B cell (primary cell): ENCODE measurements at places on chromosomes 3 and 15. TPM values are rescaled to one million over a fixed set of nuclear protein-coding genes. Genes with fewer than 3 reads are reported as not detected.

GRCh38 chr3:42377681-42378080, 32.7 kb downstream of the LYZL4 start:
- DNase-seq: no peak

GRCh38 chr3:106058475-106058874, 189.7 kb upstream of the CBLB start:
- no peak for DNase-seq

CAMP gene
- 0.22 and 0.30 TPM in 2 replicates for polyA plus RNA-seq

DNA sequence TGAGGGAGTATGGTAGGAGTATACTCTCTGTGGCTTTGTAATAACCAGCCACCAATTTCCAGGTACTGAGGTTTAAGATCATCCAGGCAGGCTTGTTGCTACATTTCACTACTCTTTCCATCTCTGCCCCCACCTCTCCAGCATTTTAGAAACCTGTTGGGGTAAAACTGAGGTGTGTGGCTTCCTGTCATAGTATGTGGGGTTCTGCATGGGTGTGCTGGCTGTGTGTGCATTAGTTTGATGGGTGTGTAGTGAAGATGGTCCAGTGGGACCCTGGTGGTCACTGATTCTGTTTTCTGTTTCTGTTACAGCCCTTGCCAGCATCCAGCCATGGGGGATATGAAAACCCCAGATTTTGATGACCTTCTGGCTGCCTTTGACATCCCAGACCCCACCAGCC, 34.0 kb downstream of the ZNF592 start:
- DNase-seq: no peak

- DNase-seq: no peak
Measured at GRCh38 chr3:72708441-72708840, 139.8 kb downstream of the SHQ1 start.

- no peak for DNase-seq
Measured at GRCh38 chr3:190319660-190320059, 2.6 kb downstream of the CLDN1 start.

GRCh38 chr15:32908135-32908801, 190.5 kb downstream of the GREM1 start:
- DNase-seq: peak; percentile 81

GRCh38 chr15:76140074-76140464, 80.3 kb downstream of the TMEM266 start:
- no peak for DNase-seq

- DNase-seq: no peak
Measured at GRCh38 chr3:20760981-20761380, 575.0 kb upstream of the SGO1 start.

GRCh38 chr3:172213200-172213599, 173.8 kb downstream of the FNDC3B start:
- DNase-seq: no peak
